ENCODE measurements at places on chromosomes 1 and 21. TPM values are rescaled to one million over a fixed set of nuclear protein-coding genes. Genes with fewer than 3 reads are reported as not detected.

DNA sequence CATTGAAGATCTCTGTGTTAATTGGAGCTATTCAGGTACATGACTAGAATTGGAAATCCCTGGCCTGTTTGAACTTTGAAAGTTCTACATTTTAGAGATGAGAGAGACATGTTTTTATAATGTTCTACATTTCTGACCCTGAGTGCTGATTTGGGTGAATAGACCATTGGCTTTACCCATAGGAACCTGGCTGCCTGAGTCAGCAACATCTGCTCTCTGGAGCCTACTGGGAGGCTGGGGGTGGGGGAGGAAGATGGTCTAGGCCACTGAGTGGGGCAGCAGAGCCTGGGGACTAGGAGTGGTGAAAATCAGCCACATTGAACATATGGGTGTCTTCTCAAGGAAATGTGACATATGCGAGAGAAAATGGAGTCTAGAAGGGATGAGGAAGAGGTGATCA, 1.4 kb upstream of the VANGL1 start:
- H3K27ac ChIP-seq, result no peak overlapping the region
- peaks cover 19% of the 10 kb centered on the region for H3K4me1 ChIP-seq
- H3K36me3 ChIP-seq, result no peaks in the 10 kb centered on the region
- DNase-seq, result no peak

DNA sequence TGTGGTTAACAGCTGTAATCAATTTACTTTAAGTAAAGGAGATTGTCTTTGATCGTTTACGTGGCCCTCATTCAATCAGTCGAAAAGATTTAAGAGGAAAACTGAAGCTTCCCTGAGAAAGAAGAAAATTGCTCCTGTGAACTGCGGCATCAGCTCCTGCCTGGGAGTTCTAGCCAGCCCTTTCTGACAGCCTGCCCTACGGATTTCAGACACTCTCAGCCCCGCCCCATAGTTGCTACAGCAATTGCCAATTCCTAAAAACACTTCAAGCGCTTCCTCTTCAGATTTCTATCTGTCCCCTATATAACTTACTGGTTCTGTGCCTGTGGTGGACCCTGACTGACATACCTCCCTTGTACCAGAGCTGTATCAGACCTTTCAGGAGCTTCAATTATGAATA, 277.6 kb downstream of the DSCAM start:
- H3K36me3 ChIP-seq, result no peaks in the 10 kb centered on the region
- H3K27me3 ChIP-seq, result no peaks in the 10 kb centered on the region
- no peak for DNase-seq
- H3K4me1 ChIP-seq, result no peaks in the 10 kb centered on the region
- H3K4me3 ChIP-seq, result no peak overlapping the region

KLHDC7A gene
- not detected for total RNA-seq

DNA sequence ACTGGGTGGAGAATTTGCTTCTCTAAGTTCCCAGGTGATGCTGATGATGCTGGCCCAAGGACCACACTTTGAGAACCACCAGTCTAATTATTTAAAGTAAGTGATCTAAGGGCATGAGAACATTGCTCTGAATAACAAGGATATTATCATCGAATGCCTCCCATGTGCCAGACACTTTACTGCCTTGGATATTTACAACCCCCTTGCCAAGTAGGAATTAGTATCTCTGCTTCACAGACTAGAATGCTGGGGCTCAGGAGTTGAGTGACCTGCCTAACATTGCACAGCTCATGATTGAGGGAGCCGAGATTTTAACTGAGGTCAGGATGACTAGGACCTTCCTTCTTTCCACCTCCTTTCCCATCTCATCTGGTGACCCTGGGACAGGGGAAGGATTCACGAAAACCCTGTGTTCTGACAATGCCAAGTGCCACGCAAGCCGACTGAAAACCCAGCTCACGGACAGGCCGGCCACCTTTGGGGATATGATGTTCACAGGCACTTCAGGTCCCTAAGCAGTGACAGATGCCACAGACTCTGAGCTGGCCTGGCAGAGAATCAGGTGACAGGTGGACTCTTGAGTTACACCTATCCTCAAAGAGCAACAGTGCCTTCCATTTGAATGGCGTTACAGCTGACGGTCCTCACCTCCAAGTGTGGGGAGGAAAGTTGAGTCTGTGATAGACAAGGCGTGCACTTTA, 230.7 kb downstream of the TOMM20 start:
- no peak overlapping the region for H3K27ac ChIP-seq
- H3K4me3 ChIP-seq, result no peak overlapping the region
- no peaks in the 10 kb centered on the region for H3K36me3 ChIP-seq

SPAG17 gene
- 10.1 TPM for total RNA-seq

MRPL24 gene
- total RNA-seq, result 40.0 TPM

FCRLA gene
- not detected for total RNA-seq

CHODL gene
- total RNA-seq, result 3.2 TPM

DNA sequence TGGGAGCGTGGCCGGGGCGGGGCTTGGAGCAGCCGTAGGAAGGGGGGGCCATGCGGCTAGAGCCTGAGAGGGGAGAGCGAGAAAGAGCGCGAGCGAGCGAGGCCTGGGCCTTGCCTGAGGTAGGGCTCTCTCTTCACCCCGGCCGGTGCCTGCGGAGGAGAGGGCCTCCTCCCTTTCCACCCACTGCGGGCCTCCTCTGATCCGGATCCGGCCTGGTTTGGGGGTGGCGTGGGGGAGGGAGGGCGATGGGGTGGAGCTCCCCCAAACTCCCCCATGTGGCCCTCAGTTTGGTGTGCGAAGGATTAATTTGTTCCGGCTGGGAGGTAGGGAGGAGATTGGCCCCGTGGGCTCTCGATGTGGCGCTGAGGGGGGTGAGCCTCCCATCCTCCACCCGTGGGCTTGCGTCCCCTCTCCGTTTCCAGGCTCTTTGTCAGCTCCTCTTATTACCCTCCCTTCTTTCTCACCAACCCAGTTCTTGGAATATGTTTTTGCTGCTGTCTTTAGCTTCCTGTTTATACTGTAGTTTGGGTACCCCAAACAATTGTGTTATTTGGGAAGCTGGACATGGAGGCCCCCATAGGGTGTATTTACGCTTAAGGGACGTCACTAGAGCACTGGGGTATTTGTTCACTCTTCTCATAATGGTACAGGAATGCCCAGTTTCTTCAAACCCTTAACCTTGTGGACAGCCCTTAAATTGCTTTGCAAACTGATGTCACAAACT, 685 bp downstream of the UBAP2L start:
- H3K27ac ChIP-seq, result peak overlapping the region; percentile 100
- peaks cover 31% of the 10 kb centered on the region for H3K36me3 ChIP-seq
- H3K27me3 ChIP-seq, result no peaks in the 10 kb centered on the region
- peaks cover 65% of the 10 kb centered on the region for H3K4me1 ChIP-seq
- DNase-seq, result no peak

EXOSC10 gene
- total RNA-seq, result 62.6 TPM

BTG3 gene
- total RNA-seq, result 70.0 TPM

DNA sequence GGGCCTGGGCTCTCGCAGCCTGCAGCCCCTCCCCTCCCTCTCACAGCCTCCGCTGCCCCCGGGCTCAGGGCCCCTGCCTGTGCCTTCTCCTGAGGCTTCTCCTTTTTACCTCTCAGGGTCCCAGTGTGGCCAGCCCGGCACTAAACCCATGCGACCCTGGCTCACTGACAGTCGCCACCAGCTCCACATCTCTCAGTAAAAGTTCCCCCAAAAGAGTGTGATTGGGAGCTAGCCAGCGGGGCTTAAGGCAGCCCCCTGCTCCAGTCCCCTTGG, 26.6 kb downstream of the PDE9A start:
- no peak for DNase-seq
- H3K27ac ChIP-seq, result no peak overlapping the region
- H3K4me1 ChIP-seq, result peaks cover 11% of the 10 kb centered on the region
- no peaks in the 10 kb centered on the region for H3K36me3 ChIP-seq

Measured in vagina (tissue), 2 donors.